ENCODE measurements at places on chromosomes 6 and 20.

DNA sequence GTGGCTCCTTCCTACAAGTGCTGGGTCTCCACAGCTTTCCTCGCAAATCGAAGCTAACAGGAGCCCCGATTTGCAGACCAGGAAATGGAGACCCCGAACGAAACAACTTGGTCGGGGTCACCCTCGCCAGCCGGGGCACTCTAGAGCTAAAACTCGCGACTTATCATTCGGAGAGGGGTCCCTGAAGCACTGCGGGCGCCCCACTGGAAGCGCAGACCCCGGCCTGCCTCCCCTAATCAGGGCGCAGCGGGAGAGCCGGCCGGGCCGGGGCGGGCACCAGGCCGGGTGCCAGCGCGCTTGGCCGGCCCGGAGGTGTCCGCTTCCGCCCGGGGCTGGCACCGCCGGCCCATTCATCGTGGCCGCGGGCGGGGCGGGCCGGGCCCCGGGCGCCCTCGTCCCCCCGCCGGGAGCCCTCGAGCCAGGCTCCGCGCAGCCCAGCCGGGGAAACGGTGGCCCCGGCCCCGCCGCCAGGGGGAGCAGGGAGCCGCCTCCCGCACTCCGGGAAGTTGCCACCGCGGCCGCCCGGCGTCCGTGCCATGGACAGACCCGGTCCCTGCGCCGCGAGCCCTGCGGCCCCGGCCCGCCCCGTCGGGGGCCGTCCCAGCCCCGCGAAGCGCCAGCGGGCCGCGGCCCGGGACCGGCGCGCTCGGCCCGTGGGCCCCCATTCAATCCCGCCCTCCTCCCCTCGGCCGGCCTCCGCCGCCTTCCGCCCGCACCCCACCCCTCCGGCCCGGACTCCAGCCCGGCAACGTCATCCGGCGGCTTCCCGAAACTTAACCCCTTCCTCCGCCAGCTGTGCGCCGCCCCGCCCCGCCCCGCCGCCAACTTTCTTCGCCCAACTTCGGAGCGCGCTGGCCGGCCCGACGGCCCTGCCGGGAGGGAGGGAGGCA, 961 bp downstream of the RRBP1 start:
- no peak for DNase-seq

GRCh38 chr6:10733151-10733715, 10.4 kb downstream of the TMEM14C start:
- no peak for DNase-seq

DNA sequence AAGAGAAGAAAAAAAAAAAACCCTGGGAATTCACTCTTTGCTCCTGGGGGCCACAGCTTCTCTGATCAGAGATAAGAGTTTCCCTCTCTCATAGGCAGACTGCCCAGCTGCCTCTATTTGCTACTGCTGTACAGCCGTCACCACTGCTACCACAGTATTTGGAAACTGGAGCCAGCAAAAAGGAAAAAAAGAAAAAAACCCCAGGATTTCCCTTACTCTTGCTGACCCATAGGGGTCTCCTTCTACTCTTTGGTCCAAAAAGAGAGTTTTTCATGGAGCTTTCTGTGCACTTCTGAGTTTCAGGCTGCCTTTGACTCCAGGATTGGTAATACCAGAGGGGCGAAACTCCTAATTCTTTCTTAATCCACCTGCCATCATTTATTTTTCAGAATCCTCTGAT, 89.7 kb downstream of the MDGA1 start:
- peak; percentile 25 for DNase-seq

DNA sequence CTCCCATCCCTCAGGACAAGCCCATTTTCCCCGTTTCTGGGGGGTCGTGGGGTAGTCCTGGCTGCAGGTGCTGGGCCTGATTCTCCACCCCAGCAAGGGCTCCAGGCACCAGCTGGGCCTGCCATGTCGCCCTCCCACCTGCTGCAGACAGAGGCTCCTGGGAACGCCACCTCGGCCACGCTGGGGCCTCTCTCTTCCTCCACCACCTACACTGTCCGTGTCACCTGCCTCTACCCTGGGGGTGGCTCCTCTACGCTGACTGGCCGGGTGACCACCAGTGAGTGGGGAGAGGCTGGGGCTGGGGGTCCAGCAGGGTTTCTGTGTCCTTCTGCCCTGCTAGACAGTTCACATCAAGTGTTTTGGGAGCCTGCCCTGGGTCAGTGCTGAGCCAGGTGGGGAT, 19.3 kb downstream of the COL20A1 start:
- DNase-seq = no peak

DNA sequence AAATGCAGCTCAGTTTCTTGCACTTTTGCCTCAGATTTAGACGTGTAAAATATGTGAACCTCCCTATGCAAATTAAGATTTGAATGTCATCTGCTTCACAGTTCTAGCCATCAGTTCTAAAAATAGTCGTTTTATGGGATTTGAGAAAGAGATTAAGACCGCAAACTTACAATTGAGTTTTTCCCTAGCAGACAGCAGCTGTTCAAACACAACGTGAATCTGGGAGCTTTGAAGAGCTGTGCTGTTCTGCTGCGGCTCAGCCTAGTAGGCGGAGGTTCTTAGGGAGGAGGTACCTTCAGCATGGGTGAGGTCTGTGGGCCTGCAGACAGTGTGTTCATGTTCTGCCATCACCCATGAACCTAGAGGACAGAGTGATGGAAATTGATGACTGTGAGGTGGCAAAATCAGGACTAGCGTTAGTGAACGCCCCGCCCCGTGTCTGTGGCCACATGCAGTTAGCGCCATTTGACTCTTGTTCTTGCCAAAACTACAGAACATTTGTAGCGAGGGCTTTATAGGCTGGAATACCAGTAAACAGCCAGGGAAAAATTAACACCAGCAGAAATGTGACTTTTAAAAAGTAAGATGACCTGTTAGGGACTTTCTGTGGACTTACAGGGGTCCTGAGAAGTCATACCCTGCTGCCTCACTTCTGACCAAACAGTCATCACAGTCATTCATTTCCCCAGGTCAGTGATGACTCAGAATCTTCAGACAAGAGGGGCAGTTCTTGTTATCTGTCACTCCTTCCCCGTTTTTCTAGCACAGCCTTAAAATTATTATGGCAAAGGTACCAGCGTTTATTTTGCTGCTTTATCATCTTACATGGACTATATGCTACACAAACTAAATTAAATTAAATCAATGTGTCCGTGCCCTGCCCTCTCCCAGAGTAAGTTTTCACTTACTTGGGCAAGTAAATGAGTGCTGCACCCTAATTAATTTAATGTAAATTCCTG, 84.3 kb upstream of the TMEM181 start:
- DNase-seq = peak; percentile 11

GRCh38 chr6:117906958-117907600, at the start of gene SLC35F1:
SLC35F1 (plus strand) TSS chr6:117907264.
- DNase-seq = no peak

- DNase-seq = no peak
Observed at GRCh38 chr6:41074692-41075436, 2.1 kb downstream of the NFYA start.

GRCh38 chr6:157561414-157561790, 180.4 kb downstream of the ZDHHC14 start:
- no peak for DNase-seq

GRCh38 chr6:37262446-37263026, 4.6 kb upstream of the TMEM217 start:
- DNase-seq = no peak

- DNase-seq = no peak
Observed at GRCh38 chr6:104003803-104004516, 855.8 kb downstream of the HACE1 start.

- no peak for DNase-seq
Observed at GRCh38 chr20:45445805-45446562, 23.6 kb upstream of the WFDC2 start.

GRCh38 chr6:43774776-43775534, 4.9 kb downstream of the VEGFA start:
- no peak for DNase-seq

- peak; percentile 5 for DNase-seq
Observed at GRCh38 chr20:59571551-59572314, 32.6 kb upstream of the PHACTR3 start.

GRCh38 chr6:11917951-11918738, 94.0 kb upstream of the HIVEP1 start:
- no peak for DNase-seq

DNA sequence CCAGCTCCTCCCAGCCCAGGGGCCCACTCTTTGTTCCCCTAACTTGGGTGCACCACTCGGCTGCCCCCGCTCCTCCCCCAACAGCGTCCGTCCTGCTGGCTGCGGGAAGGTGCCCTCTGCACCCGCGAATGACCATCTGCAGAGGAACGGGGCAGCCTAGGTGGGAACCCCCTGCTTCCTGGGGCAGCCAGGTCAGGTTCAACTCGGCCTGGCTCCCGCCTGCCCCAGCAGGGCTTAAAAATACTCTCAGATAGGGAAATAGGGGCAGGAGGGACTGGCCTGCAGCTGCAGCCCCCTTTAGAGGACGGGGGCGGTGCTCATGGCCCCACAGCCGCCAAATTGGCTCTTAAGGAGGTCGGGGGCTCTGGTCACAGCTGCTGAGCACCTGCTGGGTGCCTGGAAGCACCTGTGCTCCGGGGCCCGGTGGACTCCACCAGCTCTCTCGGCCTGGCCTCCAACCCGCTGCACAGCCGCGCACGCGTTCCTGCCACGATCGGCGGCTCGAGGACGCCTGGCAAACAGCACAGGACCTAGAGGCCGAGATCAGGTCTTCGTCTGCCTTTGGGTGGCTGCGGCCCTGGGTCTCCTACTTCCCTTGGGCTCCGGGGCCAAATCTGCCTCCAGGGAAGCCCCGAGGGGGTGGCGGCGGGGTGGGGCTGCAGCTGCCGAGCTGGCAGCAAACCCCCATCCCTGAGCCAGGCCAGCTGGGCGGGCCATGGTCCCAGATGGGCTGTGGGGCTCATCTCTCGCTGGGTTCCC, 700 bp upstream of the LAMA5 start:
- no peak for DNase-seq

All from DMS 273 treated with DMSO at 0.1 percent for 48 hours (cell line).